ENCODE measurements at places on chromosomes 2 and 18.

DNA sequence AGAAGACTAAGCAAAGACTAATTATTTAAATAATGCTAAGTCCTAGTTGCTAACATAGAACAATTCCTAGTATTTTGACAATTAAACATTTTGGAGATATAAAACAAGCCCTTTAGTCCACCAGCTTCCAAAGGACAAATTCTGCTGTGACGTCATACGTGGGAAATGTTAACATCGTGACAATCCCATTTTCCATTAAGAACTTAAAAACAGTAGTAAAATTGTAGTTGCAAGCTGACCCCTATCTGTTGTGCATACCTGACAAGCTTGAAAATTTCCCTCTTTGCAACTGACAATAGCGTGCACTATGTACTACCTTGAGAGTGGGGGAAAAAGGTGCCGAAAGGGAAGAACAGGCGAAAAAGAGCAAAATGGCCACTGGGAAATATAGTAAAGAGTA lies 279.8 kb downstream of the ZNF521 start:
- DNase-seq: no peak

DNA sequence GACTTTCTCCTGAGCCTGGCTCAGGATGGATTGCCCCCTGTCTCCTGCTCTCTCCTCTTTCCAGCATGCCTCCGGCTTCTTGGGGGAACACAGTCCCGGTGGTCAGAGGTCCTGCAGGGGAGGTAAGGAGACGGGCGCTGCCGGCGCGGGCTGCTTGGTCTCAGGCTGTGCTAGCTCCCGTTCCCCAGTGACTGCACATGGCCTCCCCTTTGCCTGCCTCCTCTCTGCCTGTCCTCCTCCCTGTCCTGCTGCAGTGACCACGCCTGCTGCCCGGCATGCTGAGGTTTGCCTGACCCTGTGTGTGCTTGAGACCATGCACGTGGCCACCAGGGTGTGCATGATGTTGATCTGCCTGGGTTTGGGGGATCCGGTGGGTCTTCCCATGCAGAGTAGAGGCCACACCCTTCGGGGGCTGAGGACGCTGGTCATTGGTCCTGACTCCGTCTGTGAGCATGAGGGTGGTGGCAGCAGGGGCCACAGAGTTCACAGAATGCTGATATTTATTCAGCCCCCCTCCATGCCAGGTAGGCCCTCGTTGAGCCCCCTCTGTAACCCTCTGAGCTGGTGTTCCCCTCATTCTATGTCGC lies 42.9 kb upstream of the MCFD2 start:
- no peak for DNase-seq

DNA sequence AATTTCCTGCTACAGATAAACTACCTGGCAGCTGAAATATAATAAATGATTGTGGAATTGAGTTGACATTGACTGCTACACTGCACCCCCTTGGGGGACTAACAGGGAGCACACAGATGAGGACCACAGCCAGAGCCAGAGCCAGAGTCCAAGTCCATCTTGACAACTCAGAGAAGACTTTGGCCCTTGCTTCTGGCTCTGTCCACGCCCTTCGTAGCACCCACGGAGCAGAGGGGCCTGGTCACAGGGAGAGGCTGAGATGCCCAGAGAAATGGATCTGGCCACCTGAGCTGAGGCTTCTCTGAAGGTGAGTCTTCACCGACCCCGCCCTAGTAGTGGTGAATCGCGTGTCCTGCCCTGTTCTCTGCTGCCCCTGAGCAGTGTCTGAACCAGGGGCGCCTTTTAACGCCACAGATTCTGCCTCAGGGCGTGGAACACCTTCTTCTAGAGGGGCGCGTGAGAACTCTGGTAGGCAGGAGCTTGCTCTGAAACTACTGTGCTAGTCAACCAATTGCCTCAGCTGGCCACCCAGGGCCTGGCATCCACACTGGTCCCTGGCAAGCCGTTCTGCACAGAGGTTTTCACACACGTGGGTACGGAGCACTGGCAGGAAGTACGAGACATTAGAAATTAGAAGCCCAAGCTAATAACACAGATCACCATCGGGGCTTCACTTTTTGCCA lies 35.7 kb upstream of the MAT2A start:
- DNase-seq: no peak

DNA sequence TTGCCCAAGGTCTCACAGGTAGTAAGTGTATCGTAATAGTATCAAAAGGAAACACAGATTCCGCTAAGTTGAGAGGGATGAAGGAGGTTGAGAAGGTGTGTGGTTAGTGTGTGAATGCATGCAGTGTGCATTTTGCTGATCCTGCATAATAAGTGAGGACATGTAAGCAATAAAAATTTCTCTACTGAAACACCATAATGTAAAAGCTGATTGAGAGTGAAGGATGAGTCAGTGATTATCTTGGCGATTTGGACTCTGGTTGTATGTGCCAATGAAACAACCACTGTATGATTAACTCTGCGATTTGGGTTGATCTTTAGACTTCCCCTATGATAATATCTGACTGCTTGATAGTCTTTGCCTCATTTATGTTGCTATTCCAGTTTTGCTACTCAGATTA lies 16.7 kb upstream of the ADGRF3 start:
- DNase-seq: no peak

- DNase-seq: no peak
Observed at GRCh38 chr2:170680172-170680941, 34.8 kb upstream of the SP5 start.

GRCh38 chr2:168340931-168341330 lies 93.5 kb upstream of the STK39 start:
- DNase-seq: no peak

GRCh38 chr2:70939001-70939838 lies 3.5 kb downstream of the ATP6V1B1 start:
- DNase-seq: no peak

DNA sequence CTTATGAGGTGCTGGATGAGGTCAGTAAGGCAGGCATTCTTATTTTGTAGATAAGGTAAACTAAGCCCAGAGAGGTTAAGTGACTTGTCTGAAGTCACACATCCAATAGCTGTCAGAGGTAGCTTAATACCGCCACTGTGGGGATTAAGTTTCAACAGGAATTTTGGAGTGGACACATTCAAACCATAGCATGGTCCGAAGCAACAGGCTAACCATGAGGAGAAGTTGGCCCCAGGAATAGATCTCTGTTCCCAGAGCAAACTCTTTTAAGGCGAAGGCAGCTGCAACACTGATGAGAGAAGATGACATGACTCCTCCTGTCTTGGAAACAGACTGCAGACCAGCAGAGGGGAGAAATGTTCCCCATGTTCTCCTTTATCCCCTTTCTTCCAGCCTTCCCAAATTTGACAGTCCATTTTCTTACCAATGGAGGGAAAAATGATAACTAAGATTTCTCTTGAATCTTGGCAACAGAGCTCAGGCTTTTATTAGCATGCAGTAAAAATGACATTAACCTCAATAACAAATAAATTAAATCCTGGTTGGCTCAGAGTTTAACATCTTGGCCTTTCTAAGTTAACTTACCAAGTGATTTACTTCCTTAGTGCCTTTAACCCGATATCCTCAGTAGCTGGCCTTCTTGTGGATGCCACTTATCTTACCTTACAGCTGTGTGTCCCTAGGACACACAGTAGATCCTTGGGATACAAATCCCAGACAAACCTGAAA lies 67.9 kb upstream of the STPG4 start:
- no peak for DNase-seq

DNA sequence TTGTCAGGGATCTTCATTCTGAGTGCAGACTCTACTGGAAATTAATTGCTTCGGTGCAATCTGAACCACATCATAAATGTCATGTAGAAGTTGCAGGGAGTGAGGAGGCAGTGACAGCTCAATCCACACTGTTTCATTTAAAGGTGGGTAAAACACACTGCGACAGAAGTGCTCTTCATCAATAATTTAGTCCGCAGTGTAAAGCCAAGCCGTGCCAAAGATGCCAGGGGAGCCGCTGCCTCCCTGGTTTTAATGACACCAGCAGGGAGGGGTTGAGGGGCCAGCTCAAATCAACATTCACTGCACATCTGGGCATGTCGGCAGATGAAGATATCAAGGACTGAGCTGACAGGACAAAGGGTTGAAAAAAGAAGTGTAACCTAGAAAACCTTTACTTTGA lies 305.7 kb upstream of the VRK2 start:
- DNase-seq: no peak
